ENCODE measurements at places on chromosomes 12 and 14.

DNA sequence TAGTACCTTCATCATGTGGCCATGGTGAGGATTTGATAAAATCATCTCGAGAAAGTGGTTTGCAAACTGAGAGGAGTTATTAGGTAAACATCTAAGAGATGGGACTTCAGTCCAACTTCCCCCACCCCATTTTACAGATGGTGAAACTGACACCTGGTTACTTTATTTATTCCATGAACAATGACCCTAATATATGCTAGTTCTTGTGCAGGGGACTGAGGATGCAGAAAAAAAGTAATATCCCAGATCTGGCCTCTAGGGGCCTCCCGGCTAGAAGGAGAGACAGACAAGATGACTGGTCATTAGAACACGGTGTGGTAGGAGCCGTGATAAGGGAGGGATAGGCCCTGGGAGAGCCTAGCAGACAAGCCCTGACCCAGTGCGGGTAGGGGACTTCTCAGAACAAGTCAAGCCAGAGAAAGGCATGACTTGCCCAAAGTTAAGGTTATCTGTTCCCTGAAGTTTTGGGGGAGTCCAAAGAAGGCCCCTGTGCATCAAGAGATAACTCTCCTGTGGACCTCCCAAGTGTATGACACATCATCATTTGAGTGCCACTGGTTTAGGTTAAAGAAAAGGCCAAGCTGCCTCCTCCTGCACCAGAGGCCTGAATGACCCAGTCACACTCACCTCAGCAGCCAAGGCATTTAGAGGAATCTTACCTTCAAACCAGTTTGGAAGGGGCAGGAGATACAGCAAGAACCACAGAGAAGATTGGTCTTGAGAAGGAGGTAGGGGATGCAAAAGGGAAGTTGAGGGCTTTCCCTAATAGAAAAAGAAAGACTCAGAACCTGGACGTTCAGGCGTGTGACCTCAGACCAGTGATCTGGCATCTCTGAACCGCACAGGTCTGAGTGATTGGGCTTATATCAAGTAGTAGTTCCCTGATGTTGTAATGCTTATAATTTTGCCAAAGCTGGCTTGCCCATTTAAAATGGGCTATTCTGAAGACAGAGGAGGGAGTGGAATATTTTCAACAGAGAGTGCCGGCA is 1.6 kb downstream of the CMKLR1 start:
- peak; percentile 55 for DNase-seq

GRCh38 chr12:54141431-54142113 is 47.2 kb downstream of the SMUG1 start:
- no peak for DNase-seq

GRCh38 chr14:79949906-79950305 is 261.4 kb downstream of the DIO2 start:
- DNase-seq, result no peak

DNA sequence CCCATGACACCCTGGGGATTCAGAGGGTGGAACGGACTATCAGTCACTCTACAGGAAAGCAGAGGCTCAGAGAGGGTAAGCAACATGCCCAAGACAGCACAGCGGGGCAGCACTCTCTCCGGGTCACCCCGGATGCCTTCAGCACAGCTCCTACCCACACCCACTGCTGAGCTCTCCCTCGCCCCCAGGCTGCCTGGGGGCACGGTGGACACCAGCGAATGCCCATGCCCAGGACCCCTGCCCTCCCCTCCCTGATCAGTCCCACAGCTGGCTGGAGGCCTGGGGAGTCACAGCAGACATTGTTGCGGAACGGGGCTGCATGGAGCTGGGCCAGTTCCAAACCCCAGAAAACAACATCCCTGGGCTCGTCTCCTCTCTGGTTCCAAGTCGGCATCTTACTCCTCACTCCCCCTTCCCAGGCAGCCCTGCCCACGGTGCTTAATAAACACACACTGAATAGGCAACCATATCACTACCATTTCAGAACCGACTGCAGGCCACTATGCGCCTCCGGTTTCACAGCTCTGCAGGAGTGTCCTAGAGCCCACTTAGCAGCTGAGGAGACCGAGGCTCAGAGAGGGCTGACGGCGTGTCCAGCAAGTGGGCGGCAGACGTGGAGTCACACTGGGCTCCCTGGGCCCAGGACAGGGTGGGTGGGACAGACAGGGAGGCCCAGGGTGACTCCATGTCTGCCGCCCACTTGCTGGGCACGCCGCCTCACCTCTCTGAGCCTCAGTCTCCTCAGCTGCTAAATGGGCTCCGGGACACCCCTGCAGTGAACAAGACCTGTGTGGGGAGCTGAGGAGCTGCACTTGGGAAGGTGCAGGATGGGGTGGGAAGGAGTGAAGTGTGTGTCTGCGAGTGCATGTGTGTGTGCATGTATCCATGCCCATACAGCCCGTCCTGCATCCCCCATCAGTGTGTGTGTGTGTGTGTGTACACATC is 27.0 kb downstream of the CCDC85C start:
- DNase-seq, result no peak

GRCh38 chr14:50396631-50397389 is at the start of gene CDKL1:
TSS of gene CDKL1 (minus strand) at chr14:50396881. CDS start at chr14:50395868, 1,013 bp downstream.
- peak; percentile 39 for DNase-seq

- peak; percentile 0 for DNase-seq
These were observed 35.3 kb downstream of the GAS2L3 start for GRCh38 chr12:100608776-100609175.

DNA sequence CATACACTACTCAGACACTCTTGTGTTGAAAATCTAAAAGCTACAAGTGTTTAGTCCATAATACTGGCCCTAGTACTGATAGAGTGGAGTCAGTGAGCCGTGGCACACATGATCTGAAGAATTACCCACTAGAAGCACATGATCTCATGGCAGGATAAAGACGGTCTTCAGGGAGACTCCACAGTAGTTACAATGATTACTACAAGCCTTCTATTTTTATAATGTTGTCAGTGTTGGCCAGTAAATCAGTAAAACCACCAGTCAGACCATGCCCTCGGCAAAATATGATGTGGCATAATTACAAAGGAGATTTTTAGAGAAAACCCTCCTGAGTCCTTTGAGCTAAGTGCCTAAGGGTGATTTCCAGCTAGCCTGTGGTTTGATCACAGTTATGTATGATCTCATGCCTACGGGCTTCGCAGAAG is 114.9 kb downstream of the PDZRN4 start:
- no peak for DNase-seq

- no peak for DNase-seq
These were observed 252.2 kb upstream of the ATP2B1 start for GRCh38 chr12:89960607-89961394.

GRCh38 chr14:70714055-70714550 is 72.4 kb downstream of the TTC9 start:
- DNase-seq, result peak; percentile 21

- DNase-seq, result no peak
These were observed 63.1 kb downstream of the DIP2B start for GRCh38 chr12:50567926-50568325.

GRCh38 chr14:74572726-74573301 is 39.2 kb downstream of the LTBP2 start:
- no peak for DNase-seq

- DNase-seq, result no peak
These were observed 20.2 kb downstream of the CEP170B start for GRCh38 chr14:104885031-104885972.

GRCh38 chr12:69254046-69254445 is 14.7 kb downstream of the CPSF6 start:
- peak; percentile 53 for DNase-seq

- no peak for DNase-seq
These were observed 67.0 kb downstream of the FBXW8 start for GRCh38 chr12:116977465-116978380.

- DNase-seq, result no peak
These were observed 58.3 kb downstream of the GALNT16 start for GRCh38 chr14:69318241-69318640.

DNA sequence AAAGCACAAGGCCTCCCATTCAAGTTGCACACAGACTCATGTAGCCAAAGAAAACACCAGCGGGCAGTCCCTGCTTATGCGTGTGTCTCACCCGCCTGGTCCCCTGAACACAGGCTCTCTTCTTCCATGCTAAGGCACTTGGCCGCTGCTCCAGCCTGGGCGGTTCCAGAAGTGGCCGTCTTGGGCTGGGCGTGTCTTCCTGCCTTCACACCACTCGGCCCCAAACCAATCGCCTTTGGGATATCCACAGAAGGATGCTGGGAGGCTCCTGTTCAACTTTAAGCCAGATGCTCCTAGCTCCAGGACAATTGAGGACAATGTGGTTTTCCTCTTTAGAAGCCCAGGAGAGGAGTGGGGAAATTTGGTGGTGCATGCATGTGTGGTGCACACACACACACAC is 2.2 kb downstream of the SCARB1 start:
- DNase-seq, result no peak

DNA sequence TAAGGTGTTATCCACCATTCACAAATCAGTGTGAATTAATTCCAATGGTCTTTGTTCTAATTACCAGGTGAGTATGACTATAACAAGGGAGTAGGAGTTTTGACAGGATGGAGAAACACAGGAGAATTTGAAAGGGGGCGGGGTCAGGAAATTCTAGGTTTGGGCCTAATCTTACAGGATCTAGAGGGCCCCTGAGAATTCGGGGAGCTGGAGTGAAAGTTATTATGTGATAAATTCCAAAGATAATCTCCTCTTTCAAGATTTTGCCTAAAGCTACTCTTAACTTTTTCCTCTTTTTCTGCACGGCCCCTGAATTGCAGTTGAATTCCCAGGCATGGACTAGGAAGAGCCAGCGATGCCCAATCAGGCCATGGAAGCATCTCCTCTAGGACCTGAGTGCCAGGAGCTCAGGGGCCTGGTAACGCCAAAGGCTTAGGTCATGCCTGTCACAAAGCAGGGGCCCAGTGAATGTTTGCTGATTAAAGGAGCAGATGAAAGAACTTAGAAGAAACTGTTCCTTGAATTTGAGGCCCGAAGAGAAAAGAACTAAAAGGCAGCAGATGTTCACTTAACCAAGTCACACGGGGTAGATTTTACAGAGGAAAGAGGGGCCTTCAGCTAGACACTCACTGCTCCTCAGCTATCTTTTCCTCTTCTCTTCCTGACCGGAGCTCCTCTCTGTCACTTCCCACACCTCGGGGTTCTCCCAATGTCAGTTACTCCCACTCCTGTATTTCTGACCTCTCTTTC is 195.5 kb downstream of the PPM1H start:
- no peak for DNase-seq
